Stimulated activated CD8-positive, alpha-beta memory T cell treated with anti-CD3 and anti-CD28 coated beads, Interleukin-7, amount 100 ng/mL, for 24 hours (primary cell): ENCODE measurements at places on chromosomes 3 and 15.

DNA sequence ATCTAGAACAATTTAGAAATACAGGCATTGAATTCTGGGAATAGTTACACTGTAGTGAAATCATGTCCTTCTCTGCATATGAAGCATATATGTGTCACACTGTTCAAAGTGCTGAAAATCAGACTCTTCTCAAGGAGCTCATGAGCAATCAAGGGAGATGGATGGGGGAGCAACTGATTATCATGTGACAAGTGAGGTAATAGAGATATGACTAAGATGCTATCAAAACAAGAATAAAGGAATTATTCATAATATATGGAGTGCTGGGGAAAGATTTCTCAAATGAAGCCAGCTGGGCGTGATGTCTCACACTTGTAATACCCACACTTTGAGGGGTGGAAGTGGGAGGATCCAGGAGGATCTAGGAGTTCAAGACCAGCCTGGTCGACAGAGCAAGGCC lies 74.9 kb upstream of the CHRNB4 start:
- DNase-seq: no peak

GRCh38 chr15:89115547-89115946 lies 27.3 kb downstream of the ABHD2 start:
- DNase-seq: no peak

GRCh38 chr3:126267169-126267975 lies 87.0 kb upstream of the ALDH1L1 start:
- DNase-seq: no peak

- no peak for DNase-seq
Measured at GRCh38 chr15:58409861-58410260, 21.9 kb upstream of the LIPC start.

DNA sequence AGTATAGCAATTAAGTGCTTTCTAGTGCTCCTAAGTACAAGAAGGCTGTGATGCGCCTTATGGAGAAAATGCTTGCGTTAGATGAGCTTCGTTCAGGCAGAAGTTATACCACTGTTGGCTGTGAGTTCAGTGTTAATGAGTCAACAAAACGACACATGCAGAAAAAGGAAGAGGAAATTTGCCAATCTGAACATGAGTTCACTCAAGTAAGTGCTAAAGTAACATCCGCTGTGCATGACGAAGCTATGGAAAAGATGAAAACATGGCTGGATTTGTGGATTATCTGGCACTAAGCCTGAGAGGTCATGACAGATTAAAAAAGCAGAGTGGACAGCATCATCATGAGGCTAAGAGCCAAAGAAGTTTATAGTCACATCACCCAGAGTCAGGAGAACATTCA lies 36.9 kb downstream of the SH3BP5 start:
- no peak for DNase-seq

- no peak for DNase-seq
Measured at GRCh38 chr15:41512940-41513505, 604 bp downstream of the LTK start.

DNA sequence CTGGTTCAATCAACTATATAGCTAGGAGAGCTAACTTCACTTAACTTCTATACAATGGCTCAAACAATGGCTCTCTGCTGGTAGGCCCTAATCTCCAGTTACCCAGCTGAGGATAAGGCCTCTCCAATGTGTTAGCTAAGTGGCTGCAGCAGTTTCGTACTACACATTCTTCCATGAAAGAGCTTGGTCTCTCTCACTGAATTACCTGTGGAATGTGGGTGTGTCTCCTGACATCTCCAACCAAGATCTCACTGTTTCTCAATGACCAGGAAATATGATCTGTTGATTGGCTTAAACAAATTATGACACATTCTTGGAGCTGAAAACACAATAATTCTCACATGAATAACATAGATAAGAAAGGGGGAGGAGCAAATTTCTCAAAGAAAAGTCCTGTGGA lies 169.8 kb upstream of the ROBO1 start:
- no peak for DNase-seq

DNA sequence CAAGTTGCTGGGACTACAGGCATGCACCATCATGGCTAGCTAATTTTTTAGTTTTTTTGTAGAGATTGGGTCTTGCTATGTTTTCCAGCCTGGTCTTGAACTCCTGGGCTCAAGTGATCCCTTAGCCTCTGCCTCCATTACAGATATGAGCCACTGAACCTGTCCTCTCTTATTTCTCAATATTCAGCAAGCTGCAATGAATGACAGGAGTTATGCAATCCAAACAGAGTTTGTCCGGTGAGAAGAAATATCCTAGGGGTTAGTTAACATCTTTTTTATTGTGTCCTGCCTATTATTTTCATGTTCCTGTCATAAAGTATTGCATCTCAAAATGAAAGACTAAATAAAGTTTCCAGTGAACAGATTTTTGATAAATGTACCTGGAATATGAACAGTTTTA lies 1161.4 kb downstream of the OTOL1 start:
- no peak for DNase-seq

- DNase-seq: no peak
Measured at GRCh38 chr3:43087249-43087776, 18.6 kb downstream of the POMGNT2 start.

DNA sequence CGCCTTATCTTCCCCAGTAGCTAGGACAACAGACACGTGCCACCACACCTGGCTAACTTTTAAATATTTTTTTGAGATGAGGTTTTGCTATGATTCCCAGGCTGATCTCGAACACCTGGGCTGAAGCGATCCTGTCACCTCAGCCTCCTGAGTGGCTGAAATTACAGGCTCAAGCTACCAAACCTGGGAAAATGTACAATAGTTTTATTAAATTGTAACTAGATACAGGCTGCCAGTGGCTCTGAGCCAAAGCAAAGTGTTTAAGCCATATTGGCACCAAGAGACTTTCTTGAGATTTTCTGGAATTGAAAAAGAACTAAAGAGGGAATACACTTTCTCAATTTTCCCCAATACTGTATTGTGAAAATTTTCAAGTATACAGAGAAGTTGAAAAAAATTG lies 204.3 kb downstream of the SUCLG2 start:
- DNase-seq: no peak

DNA sequence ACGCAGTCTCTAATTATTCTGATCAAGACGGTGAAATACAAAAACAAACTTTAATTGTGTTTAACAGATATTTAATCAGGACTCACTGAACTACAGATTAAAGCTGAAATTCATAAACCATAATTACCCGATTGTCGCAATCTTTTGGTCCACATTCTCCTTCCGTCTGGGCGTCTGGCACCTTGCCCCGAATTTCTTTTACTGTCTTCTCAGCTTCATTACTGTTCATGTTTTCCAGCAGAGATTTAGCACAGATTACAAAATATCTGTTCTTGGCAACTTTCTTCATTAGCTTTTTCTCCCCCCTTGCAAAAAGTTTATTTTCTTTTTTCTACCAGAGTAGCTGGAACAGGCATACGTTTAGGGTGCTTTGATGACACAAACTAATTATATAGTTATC lies 271.4 kb downstream of the TIGIT start:
- no peak for DNase-seq

DNA sequence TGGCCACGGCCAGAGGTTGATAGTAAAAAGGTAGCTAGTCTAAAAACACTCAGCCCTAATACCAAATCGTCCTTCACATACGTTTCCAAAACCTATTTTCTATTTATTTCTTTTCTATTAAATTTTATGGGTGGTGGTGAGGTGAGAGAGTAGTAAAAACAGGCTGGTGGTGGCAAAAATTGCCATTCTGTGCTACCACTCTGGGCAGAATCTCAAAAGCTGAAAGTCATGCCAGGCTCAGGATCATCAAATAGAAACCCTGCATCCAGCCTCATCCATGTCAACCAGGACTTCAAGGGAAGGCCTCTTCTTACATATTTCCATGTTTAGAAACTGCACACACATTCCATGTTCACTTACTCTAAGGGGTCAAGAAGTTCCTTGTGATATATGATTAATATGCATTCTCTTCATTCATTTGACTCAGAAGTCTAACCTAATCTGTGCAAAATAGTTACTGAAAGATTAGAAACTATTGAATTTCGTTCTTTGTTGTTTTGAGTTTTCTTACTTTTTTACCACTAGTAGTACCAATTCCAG lies 153.1 kb downstream of the TNIK start:
- no peak for DNase-seq

DNA sequence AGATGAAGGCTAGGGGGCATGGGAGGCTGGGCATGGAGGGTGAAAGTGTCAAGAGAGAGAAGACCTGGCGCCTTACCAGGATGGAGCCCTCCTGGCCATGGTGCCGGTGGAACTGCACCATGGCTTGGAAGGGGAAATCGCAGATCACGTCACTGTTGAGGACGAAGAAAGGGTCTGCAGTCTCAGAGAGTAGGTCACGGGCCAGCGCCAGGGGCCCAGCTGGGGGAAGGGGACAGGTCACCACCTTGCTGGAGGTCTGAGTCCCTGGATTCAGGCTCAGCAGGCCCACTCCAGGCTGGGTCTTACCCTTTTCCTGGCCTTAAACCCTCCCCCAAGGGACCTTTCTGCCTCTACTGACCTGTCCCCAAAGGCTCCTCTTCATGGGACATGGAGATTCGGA lies 855 bp downstream of the GMPPB start:
- no peak for DNase-seq

- no peak for DNase-seq
Measured at GRCh38 chr3:186442162-186442561, 80.1 kb upstream of the DGKG start.

GRCh38 chr3:182384221-182384620 lies 409.1 kb upstream of the ATP11B start:
- no peak for DNase-seq

GRCh38 chr15:77526595-77527163 lies 106.0 kb downstream of the HMG20A start:
- DNase-seq: no peak

DNA sequence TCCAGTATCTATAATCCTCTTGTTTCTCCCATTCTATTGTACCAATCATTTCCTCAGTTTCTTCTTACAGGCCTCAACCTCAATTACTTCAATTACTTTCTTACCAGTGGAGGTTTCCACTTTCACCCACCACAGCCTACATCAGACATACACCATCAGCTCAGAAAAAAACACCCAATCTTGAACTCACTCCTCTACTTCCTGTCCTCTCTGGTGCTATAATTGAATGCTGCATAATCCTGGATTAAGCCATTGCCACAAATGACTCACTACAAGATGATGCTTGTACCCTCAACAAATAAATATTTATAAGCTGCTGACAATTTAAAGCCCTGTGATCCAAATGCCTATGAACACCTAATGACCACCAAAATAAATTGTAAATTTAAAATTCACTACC lies 18.5 kb downstream of the RYK start:
- no peak for DNase-seq

DNA sequence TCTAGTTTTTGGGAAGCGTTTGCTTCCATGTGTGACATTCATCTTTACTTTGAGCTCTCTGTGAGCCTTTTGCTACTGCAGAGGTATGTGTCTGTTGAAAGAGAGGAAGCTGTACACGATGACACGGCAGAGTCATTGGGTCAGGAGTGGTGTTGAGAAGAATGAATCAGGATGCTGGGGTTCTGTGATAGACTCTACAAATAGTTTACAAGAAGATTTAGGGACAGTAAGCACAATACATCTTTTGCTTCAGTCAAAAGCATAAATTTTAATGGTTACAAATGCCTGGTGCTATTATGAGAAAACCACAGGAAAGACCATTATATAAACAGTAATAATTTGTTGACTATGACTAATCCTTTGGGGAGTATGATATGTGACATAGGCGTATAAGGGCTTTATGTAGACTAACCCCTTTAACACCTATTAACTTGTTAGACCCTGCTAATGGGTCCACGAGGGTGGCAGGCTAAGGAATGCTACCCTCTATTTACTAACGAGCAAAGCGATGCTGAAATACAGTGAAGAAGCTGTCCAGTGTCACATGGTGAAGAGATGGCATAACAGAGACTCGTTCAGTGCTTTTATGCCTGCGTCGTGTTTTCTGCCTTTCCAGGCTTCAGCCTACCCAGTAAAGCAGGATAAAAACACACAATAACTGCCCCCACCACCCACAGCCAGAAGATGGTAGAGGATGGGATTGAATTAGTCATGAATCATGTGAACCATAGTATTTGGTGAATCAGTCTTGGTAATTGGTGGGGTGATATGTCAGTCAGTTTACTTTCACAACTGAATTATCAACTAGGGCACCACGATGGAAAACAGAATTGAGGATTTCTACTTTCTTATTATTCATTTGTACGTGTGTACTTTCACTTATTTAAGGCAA lies 118.8 kb downstream of the LPP start:
- DNase-seq: no peak

- DNase-seq: no peak
Measured at GRCh38 chr15:79872358-79873017, 24.3 kb downstream of the MTHFS start.

- DNase-seq: no peak
Measured at GRCh38 chr15:56989411-56989924, 71.0 kb downstream of the TCF12 start.

DNA sequence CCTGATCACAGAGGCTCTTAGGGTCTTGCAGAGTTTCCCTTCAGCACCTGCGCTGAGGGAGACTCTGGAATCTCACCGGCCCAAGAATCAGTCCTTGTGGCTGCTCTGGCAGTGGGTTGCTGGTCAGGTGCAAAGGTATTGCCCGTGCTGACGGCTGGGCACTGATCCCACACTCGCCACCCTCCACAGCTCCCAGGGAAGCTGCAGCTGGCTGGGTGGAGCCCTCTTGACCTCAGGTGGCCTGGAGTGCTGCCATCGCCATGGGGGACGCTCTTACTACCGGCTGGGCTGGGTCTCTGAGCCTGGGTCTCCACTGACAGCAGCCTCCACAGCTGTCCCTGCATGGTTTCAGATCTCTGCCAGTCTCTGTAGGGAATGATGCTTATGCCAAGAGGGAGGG lies 52.6 kb upstream of the EPHB3 start:
- DNase-seq: no peak

GRCh38 chr3:69558912-69559311 lies 173.0 kb upstream of the FRMD4B start:
- no peak for DNase-seq

- no peak for DNase-seq
Measured at GRCh38 chr3:88046766-88047165, 12.0 kb downstream of the CGGBP1 start.

DNA sequence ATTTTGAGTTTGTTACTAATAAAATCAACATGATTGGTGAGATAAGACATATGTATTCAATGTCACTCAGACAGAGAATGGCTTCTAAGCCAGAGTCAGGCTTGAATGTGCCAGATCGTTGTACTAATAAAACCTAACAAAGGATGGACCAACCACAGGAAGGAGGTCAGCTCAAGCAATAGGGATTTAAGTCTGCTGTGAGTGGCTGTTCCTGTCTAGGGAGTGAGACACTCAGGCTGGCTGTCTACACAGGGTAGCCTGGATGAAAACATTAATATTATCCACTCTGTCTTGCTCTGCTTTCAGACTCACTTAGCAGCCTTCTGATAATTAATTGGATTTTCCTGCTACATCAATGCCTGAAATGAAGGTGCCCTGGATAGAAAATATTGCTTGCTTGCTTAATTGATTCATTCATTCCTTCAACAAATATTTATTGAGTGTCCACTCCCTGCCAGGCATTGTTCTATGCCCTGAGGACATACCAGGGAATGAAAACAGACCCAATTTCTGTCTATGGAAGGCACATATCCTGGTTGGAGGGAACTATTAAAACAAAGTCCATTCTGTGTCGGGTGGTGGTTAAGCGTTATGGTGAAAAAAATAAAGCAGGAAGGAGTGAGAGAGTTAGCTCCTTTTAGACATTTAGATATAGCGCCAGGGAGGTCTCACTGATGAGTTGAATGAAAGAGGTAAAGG lies 239.4 kb downstream of the CHST2 start:
- no peak for DNase-seq

- DNase-seq: no peak
Measured at GRCh38 chr3:141094790-141095545, 43.8 kb downstream of the SPSB4 start.
